ENCODE measurements at places on chromosomes 5 and 9. TPM values are rescaled to one million over a fixed set of nuclear protein-coding genes. Genes with fewer than 3 reads are reported as not detected.

MXD3 gene
- polyA plus RNA-seq: 2.5 TPM

IFNA2 gene
- not detected for polyA plus RNA-seq

TSSK1B gene
- polyA plus RNA-seq: not detected

LCN6 gene
- polyA plus RNA-seq: 101 TPM

TRPM3 gene
- polyA plus RNA-seq: 0.11 TPM

ESM1 gene
- not detected for polyA plus RNA-seq

SPTLC1 gene
- polyA plus RNA-seq: 10.6 TPM

RACK1 gene
- polyA plus RNA-seq: 2,287 TPM

FABP6 gene
- polyA plus RNA-seq: 6.2 TPM

RANBP17 gene
- polyA plus RNA-seq: 0.79 TPM

NIPAL4 gene
- polyA plus RNA-seq: not detected

RGMB gene
- polyA plus RNA-seq: 2.0 TPM

SH3TC2 gene
- polyA plus RNA-seq: 2.6 TPM

SOHLH1 gene
- not detected for polyA plus RNA-seq

ENG gene
- 245 TPM for polyA plus RNA-seq

PCSK5 gene
- polyA plus RNA-seq: 1.3 TPM

CENPK gene
- polyA plus RNA-seq: 0.78 TPM

MPDZ gene
- 39.4 TPM for polyA plus RNA-seq

CARD6 gene
- 3.1 TPM for polyA plus RNA-seq

FGF1 gene
- polyA plus RNA-seq: 8.7 TPM

ORM2 gene
- 0.14 TPM for polyA plus RNA-seq

PGM5 gene
- 41.4 TPM for polyA plus RNA-seq

C5orf58 gene
- not detected for polyA plus RNA-seq

HTR4 gene
- polyA plus RNA-seq: 0.22 TPM

GPR151 gene
- polyA plus RNA-seq: not detected

FBXW11 gene
- 7.8 TPM for polyA plus RNA-seq

DAB2IP gene
- 30.9 TPM for polyA plus RNA-seq

PSMD5 gene
- polyA plus RNA-seq: 4.8 TPM

SLC36A2 gene
- polyA plus RNA-seq: 0.15 TPM

AGXT2 gene
- not detected for polyA plus RNA-seq

NUTM2G gene
- polyA plus RNA-seq: not detected

CCL21 gene
- polyA plus RNA-seq: 20.4 TPM

RLN2 gene
- not detected for polyA plus RNA-seq

SV2C gene
- polyA plus RNA-seq: 0.29 TPM

CRHBP gene
- polyA plus RNA-seq: 0.99 TPM

RAB3C gene
- polyA plus RNA-seq: 0.04 TPM

LCN10 gene
- 40.7 TPM for polyA plus RNA-seq

PCDHGB5 gene
- polyA plus RNA-seq: 5.1 TPM

INSL6 gene
- polyA plus RNA-seq: not detected

DIPK1B gene
- 24.4 TPM for polyA plus RNA-seq

PCBD2 gene
- polyA plus RNA-seq: 9.1 TPM

ISOC1 gene
- 42.3 TPM for polyA plus RNA-seq

MARCHF11 gene
- polyA plus RNA-seq: 0.36 TPM

RNF180 gene
- 2.1 TPM for polyA plus RNA-seq

GTF3C4 gene
- 7.3 TPM for polyA plus RNA-seq

SGCD gene
- 17.4 TPM for polyA plus RNA-seq

MTREX gene
- polyA plus RNA-seq: 18.4 TPM

DNAI1 gene
- not detected for polyA plus RNA-seq

SPINK6 gene
- not detected for polyA plus RNA-seq

PKD2L2 gene
- not detected for polyA plus RNA-seq

GKAP1 gene
- polyA plus RNA-seq: 20.9 TPM

AHRR gene
- 0.11 TPM for polyA plus RNA-seq

Data from heart left ventricle (tissue), 16 donors.